ENCODE measurements at places on chromosomes 11 and 22. TPM values are rescaled to one million over a fixed set of nuclear protein-coding genes. Genes with fewer than 3 reads are reported as not detected.

The RFPL2 gene
- 0.18 TPM for total RNA-seq

The TRIM48 gene
- total RNA-seq, result not detected

The VSIG10L2 gene
- total RNA-seq, result 0.23 TPM

The TCN1 gene
- 1.4 TPM for total RNA-seq

The CDCA5 gene
- total RNA-seq, result 6.4 TPM

The MS4A15 gene
- not detected for total RNA-seq

The OSBP2 gene
- total RNA-seq, result 15.4 TPM

The NOX4 gene
- total RNA-seq, result 42.1 TPM

The ZP1 gene
- not detected for total RNA-seq

The OR8A1 gene
- total RNA-seq, result not detected

The RRP7A gene
- 26.3 TPM for total RNA-seq

The HTR3A gene
- total RNA-seq, result 0.18 TPM

The YWHAH gene
- total RNA-seq, result 56.9 TPM

The IL17REL gene
- not detected for total RNA-seq

Measured in metanephros (tissue), 2 donors.